HepG2 (cell line): ENCODE measurements at places on chromosomes 1 and 21. TPM values are rescaled to one million over a fixed set of nuclear protein-coding genes. Genes with fewer than 3 reads are reported as not detected.

PRR9 gene
- not detected in 2 replicates for polyA plus RNA-seq

SPTA1 gene
- polyA plus RNA-seq: not detected in 2 replicates

KNCN gene
- not detected in 2 replicates for polyA plus RNA-seq

PSRC1 gene
- 23.9 and 30.3 TPM in 2 replicates for polyA plus RNA-seq

CELA2A gene
- not detected in 2 replicates for polyA plus RNA-seq
